CD8-positive, alpha-beta T cell (primary cell): ENCODE measurements at places on chromosomes 1 and 21.

DNA sequence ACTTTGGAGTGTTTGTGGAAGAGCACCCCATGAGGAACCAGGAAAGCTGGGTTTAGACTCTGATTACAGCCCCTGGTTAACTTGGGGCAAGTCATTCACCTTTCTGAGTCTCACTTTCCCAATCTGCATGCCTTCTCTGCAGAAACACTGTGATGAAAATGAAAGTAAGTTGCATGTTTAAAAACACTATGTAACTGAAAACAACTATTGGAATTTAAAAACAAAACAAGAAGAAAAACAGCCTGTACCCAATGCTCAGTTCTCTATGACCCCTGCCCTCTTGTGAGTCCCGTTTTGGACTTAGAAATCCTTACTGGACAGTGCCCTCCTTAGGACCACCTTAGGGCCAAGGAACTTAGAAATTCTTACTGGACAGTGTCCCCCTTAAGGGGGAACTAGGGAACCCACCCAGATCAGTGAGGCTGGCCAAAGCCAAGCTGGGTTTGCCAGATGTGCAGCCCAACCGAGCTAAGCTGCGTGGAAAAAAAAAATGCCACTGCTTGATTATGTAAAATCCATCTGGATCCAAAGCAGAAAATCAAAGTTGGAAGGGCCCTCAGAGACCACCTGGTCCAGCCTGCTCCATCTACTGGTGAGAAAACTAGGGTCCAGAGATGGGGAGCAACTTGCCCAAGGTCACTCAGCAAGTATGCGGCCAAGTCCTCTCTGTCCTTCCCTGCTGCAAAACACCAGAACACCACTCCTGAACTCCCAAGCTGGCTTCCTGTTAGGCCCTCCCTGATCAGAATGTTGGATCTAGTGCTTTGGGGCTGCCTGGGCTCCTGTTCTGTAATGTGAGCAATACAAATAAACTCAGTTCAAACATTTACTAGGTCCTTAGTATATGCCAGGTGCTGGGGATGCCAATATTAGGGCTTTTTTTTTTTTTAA lies 77.7 kb downstream of the MRPL37 start:
- DNase-seq, result no peak

DNA sequence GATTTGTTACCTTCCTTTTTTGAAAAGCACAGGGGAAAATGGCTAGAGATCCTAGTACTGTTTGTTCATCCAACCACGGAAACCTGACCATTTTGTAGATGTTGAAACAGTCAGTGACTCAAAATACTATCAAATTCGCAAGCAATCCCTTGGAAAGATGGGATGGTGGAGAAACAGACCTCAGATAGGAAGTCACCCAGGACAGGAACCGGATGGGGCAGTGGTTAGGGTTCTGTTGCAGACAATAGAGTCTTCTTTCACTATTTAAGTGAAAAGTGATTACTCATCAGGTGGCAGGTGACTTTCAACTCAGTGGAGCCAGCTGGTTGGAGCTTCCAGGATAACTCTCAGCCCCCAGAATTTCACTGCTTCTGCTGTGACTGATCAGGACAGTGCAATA lies 17.0 kb downstream of the LHX4 start:
- no peak for DNase-seq

DNA sequence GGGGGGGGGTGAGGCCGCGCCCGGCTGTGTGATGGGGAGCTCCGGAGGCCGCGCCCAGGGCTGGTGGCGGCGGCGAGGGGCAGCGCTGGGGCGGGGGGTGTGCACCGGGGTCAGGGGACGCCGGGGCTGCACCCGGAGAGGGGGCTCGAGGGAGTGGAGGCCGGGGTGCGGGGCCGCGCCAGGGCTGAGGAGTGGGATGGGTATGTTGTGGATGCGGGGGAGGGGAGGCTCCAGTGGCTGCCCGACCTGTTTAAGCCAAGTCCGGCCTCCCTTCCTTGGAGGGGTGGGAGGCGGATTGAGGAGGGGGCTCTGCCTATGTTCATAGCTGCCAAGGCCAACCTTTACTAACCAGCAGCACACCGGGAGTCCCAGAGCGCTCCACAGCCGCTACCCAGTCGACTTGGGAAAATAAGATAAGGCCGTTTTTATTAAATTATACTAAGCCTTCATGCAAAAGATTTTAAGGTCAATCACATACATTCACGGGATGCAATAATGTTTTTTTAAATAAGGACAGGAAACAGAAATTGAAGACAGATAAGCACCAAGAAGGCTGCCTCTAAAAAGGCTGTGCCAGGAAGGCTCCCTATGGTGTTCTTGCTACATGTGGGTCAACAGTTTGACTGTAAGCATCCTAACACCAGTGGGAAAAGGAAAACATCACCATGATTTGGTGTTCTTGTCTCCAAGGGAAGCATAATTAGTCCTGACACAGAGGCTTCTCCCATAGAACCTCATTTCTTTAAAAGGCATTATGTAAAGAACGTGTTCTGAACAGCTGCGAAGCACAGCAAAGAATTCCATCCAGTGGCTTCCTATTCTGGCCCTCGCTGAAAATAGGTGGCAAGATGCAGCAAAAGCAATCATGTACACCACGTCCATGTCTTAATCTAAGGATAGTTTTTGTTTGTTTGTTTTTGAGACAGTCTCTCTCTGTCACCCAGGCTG lies 626 bp upstream of the HLCS start:
- peak; percentile 25 for DNase-seq

GRCh38 chr1:1048765-1049164 lies 25.3 kb downstream of the RNF223 start:
- DNase-seq, result no peak

DNA sequence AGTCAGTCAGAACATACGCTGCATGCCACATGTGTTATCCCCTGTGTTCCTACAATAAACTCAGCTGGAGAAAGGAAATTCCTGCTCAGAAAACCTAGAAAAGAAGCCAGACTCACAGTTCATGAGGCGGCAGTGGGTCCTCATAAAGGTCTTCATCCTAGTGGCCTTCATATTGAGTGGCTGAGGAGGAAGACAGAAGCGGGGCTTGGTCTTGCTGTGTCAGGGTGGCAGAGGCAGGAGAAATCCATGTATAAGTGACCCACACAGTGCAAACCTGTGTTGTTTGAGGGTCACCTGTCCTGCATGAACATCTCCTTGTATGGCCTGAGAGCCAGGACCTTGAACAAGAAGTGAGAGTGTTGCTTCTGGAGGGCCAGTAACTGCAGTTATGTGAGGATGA lies 4.0 kb upstream of the WNT3A start:
- DNase-seq, result no peak

DNA sequence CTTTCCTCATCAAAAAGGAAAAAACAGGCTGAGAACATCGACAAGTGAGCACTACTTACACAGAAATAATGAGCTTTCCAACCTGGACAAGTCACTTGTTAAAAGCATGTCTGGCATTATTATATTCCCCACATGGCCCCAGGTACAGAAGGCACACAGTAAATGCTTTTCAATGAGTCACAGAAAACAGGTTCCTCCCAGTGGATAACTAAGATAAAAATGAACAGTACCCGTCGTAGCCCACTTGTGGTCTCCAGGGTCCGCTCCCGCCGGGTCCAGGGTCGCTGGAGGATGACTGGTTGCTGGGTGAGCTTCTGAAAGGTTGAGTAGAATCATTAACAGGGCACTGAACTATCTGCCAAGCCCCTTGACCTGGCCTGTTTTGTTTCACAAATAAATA lies 186.6 kb downstream of the SIPA1L2 start:
- no peak for DNase-seq

DNA sequence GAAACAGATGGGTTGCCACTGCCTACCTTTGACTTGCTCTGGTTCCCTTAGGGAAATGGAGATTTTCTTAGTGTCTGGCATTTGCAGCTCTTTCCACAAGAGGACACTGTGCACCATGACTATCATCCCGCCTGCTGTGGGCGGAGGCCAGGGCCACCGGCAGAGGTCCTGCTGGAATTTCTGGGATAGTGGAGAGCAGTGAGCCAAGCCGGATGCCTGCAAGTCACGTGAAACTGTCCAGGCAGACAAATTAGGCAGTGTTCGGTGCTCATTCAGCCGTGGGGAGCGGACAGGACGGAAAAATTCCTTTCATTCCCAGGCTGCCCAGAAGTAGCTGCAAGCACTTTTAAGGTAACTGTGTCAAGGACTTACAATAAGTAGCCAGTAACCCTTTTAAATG lies 43.4 kb downstream of the IGSF5 start:
- DNase-seq, result no peak

DNA sequence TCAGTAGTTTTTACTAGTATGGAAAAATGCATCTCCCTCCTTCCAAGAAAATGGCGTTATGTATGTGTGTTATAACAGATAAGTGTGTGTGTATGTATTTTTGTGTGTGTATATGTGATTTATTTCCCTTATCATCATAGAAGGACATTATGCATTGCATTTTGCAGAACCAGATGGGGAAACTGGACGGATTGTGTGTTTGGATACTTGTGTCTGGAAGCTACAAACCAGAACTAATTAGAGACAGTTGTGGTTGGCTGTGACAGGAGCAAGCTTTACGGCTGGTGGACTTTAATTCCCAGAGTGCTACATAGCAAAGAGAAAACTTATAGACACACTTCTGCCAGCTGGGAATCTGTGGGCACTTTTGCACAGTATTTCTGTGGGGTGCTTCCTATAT lies 162.5 kb downstream of the RWDD3 start:
- DNase-seq, result no peak

- DNase-seq, result no peak
Observed at GRCh38 chr1:225771661-225772322, 5.8 kb upstream of the SRP9 start.
